ENCODE measurements at places on chromosomes 6 and 20.

DNA sequence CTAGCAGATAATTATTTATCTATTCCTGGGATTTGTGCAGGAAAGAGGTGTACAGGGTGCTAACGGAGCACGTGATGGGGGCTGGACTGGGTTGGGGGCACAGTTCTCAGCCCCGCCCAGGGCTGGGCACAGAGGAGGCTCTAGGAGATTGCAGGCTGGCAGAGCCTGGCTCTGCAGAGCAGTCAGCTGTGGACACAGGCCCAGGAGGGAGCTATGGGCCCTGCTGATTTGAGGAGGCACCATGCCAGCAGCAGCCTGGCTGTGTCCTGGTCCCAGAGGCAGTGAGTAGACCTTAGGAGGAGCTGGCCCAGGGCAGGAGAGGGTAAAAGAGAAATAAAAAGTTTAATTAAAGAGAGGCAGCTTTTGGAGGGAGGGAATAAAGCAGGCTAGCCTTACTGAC is 19.3 kb downstream of the MAFB start:
- peak; percentile 53 for DNase-seq

- no peak for DNase-seq
Measured at GRCh38 chr20:3328501-3328900, 79.0 kb downstream of the DNAAF9 start.

DNA sequence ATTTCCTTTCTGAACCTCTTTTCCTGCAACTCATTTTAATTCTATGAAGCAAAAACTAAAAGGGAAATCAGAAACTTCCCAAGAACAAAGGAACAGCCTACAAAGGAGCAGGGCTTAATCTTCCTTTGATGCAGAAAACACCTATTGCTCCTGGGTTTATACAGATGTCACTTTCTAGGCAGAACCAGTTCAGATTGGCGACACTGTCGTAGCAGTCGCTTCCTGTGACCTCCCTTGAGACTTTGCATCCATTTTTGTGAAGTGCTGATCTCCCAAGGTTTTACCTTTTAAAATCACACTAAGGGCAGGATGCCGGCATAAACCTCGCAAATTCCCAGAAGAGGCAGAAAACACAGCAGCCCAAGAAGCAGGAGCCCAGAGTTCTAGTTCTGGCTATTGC is 40.1 kb downstream of the JAG1 start:
- DNase-seq: no peak

- DNase-seq: no peak
Measured at GRCh38 chr20:7333841-7334240, 566.4 kb downstream of the BMP2 start.

- DNase-seq: no peak
Measured at GRCh38 chr6:17450397-17450796, 57.0 kb downstream of the CAP2 start.

- DNase-seq: peak; percentile 47
Measured at GRCh38 chr6:33693186-33694105, 18.1 kb downstream of the UQCC2 start.

- DNase-seq: no peak
Measured at GRCh38 chr6:154337406-154338005, 19.1 kb downstream of the IPCEF1 start.

DNA sequence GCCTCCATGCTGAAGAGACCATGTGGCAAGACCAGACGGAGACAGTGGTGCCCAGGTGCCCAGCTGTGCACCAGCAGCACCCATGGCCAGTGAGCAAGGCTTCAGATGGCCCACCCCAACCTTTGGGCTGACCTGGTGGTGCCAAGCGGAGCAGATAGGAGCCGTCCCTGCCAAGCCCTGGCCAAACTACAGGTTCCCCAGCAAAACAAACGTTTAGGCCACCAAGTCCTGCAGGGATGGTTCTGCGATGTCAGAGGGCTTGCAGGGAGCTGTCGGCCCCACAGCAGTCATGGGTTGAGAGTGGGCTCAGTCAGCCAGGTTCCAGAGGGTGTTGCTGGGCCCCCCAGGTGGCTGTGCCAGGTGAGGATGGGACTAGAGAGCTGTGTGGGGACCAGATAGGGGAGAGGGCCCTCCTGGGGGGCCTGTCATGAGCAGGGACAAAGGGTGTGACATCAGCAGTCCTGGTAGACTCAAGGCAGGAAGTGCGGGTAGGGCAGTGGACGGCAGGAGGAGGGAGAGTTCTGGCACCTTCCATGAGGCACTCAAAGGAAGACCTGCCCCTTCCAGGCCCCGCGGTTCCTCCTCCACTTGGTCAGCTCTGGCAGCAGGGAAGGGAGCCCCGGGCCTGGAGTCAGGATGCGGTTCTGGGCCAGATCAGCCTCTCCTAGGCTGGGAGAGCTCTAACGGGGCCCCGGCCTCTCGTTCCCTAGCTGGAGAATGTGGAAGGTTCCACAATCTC is 342.4 kb downstream of the ZFAND3 start:
- no peak for DNase-seq

GRCh38 chr6:5345324-5345723 is 84.0 kb downstream of the FARS2 start:
- no peak for DNase-seq

DNA sequence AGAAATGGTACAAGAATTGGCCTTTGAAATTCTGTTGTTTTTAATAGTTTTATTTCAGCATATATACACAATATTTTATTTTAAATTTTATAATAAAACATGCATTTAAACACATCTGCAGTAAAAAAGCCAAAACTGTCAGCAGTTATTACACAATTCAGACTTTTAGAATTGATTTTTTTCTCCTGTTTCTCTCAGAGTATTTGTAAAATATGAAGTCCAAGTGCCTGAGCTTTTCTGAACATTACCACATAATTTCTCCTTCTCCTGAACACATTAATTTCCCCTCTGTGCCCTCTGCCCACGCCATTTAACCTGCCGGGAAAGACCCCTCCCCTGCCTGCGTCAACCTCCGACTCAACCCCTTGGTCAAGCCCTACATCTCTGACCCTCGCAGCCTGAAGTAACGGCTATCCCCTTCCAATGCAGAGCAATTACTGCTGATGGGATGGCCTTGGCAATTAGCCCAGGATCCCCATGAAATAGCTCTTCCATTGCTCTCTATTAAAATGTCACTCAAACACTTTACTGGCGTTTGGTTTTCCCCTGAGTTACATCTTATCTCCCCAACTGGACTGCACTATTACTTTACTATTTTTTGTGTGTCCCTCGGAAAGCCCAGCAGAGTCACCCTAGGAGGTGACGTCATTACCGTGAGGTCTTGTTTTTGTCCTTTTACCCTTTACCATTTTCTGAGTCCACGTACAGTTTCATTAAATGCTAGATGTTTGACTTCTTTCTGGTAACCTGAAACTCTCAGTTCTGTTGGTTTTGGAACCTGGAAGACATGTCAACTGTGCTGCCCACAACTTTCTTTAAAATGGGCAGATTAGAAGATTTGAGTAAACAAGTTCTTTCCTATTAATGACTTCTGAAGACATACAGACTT is 146.7 kb upstream of the TAB2 start:
- no peak for DNase-seq

DNA sequence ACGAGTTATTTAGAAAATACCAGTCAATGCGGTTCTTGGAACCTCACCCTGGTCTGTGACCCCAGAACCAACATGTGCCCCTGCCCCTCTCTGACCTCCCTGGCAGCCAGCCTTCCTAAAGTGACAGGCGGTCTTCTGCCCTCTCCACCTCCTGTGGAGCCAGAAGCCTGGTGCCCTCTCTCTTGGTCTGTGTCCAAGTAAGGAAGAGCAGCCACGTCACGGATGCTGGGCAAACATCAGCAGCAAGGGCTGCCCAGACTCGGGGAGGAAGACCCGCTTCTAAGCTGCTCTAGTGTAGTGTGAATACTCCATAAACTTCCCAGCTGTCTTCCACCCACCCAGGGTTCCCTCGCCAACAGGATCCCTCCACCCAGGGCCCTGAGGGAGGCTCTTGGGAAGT is 272.4 kb downstream of the BMP7 start:
- no peak for DNase-seq

- DNase-seq: no peak
Measured at GRCh38 chr6:164628302-164628931, 681.0 kb downstream of the C6orf118 start.

DNA sequence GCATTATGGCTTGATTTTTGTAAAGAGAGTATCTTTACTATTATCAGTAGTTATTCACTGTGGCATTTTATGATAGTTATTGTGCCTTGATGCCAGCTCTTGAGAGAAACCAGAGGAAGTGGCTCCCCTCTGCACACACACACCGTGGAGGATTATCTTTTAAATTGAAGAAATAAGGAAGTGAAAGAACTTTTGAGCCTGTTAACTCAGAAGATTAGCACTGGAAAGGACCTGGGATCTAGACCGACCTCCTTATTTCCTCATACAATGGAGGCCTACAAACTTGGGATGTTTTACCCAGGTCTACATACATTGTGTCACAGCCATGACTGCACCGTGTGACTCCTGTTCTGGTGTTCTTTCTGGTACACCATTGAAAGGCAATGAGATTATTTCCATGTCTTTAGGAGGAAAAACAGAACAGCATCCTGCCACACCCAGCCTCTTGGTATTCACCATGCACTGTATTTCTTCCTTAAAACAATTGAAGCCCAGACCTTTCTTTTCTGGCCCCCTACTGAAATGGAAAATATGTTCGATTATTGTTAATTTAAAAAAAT is 40.6 kb downstream of the HECA start:
- DNase-seq: no peak

DNA sequence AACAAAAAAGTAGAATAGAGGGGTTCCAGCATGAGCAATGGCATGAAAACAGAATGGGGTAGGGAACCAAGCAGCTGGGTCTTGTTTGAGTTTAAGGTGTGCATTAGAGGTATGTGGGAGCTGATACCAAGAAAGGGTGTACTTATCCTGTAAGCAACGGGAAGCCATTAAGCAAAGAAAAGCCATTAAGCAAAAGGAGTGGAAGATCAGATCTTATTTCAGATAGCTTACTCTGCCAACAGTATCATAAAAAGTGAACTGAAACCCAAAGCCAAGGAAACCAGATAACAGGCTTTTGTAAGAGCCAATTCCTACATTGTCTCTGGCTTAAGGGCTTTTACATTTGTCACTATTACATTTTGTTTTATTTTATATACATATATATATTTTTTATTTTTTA is 21.3 kb upstream of the BEND6 start:
- DNase-seq: no peak

DNA sequence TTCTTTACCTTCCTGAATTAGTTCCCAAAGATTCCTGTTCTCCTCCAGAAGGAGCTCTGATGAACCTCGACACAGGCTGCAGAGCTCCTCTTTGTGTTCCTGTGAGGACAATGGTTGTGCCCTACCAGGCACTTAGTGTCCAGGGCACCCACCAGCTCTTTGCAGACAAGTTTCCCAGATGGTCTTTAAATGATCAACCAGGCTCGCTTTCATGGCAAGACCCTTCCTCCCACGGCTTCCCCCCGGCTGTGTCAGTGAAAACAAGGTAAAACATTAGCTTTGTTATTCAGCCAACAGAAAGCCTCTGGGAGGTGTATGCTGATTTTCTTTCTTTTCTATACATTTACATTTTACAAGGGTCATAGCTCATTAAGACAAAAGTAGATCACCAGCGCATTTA is 32.3 kb upstream of the CNKSR3 start:
- no peak for DNase-seq

DNA sequence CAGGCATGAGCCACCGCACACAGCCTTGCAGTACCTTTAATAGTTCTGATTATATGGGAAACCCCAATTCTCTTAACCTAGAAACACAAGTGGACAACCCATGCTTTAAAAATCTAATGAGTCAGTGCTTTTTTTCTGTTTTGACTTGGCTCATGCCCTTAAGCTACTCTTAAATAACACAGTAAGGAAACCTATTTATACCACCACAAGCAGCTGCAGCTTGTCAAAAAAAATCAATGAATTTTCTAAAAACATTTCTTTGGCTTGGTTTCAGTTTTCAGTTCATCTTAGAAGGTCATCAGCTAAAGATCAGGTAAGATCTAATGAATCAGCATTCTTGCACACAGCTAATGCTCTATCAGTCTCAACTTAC is 124.1 kb upstream of the DST start:
- DNase-seq: peak; percentile 89

GRCh38 chr6:111477481-111477938 is 5.5 kb downstream of the REV3L start:
- peak; percentile 23 for DNase-seq

DNA sequence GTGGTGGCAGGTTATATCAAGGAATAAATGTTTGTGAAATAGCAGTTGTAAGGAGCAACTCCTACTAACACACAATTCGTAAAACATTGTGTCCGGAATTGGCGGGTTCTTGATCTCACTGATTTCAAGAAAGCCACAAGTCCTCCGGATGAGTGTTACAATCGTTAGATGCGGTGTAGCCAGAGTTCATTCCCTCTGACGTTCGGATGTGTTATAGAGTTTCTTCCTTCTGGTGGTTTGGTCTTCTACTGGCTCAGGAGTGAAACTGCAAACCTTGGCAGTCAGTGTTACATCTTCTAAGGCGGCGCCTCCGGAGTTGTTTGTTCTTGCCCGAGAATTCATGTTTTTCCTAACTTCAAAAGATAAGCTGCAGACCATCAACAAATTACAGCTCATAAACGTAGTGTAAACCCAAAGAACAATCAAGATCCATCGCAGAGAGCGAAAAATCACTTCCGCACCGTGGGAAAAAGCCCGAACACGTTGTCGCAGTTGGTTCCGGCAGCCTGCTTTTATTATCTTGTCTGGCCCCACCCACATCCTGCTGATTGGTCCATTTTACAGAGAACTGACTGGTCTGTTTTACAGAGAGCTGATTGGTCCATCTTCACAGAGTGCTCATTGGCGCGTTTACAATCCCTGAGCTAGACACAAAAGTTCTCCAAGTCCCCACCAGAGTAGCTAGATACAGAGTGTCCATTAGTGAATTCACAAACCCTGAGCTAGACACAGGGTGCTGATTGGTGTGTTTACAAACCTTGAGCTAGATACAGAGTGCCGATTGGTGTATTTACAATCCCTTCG is 58.2 kb downstream of the TRIM27 start:
- peak; percentile 89 for DNase-seq

GRCh38 chr6:11722220-11722619 is 56.4 kb downstream of the ADTRP start:
- DNase-seq: no peak

GRCh38 chr6:138334963-138335362 is 42.7 kb upstream of the SMIM28 start:
- DNase-seq: no peak

DNA sequence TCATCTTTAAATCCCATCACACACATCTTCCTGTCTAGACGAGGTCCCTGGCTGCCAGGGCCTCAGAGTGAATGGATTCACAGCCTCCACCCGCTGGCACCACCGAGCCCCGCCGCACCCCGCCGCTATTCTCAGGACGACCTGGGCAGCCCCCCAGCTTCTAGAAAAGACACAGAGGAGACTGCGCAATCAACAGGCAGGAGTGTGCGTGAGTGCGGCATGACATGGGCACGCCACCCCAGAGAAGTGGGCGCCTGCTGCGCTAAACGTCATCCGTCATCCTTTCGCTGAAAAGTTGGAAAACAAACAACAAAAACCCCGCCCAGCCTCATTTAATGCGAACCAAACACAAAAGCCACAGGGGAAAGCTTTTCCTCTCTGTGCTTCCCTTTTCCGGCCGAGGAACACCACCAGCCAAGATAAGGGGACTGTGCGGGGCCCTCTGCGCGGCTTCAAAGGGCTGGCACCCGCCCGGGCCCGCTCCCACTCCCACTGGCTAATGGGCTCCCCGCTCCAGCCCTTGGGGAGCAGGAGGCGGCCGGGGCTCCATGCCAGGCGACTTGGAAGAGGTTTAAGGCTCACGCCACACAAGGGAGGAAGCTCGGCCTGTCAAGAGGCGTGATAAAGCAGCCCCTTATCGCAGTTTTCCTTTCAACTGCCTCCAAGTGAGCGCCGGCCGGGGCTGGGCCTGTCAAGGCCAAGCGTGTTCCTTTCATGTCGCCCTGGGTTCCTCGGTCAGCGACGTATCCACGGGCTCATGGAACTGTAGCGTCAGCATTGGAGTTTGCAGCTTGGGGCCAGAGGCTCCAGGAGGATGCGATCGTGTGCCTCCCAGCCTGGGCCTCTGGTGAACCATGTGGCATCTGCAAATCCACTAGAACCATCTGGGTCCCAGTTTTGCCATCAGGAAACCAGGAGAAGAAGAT is 50.1 kb downstream of the NFATC2 start:
- DNase-seq: no peak
